ENCODE measurements at places on chromosomes 7 and 10. TPM values are rescaled to one million over a fixed set of nuclear protein-coding genes. Genes with fewer than 3 reads are reported as not detected.

GRCh38 chr10:90583416-90583815 is 274.4 kb downstream of the HTR7 start:
- H3K4me1 ChIP-seq: no peaks in the 10 kb centered on the region
- no peak overlapping the region for H3K27ac ChIP-seq
- H3K4me3 ChIP-seq: no peak overlapping the region
- H3K36me3 ChIP-seq: no peaks in the 10 kb centered on the region
- no peak for DNase-seq

GRCh38 chr10:132018446-132018845 is 36.7 kb upstream of the BNIP3 start:
- H3K27ac ChIP-seq: no peak overlapping the region
- H3K36me3 ChIP-seq: no peaks in the 10 kb centered on the region
- DNase-seq: no peak
- H3K4me3 ChIP-seq: no peak overlapping the region
- peaks cover 9% of the 10 kb centered on the region for H3K27me3 ChIP-seq

DNA sequence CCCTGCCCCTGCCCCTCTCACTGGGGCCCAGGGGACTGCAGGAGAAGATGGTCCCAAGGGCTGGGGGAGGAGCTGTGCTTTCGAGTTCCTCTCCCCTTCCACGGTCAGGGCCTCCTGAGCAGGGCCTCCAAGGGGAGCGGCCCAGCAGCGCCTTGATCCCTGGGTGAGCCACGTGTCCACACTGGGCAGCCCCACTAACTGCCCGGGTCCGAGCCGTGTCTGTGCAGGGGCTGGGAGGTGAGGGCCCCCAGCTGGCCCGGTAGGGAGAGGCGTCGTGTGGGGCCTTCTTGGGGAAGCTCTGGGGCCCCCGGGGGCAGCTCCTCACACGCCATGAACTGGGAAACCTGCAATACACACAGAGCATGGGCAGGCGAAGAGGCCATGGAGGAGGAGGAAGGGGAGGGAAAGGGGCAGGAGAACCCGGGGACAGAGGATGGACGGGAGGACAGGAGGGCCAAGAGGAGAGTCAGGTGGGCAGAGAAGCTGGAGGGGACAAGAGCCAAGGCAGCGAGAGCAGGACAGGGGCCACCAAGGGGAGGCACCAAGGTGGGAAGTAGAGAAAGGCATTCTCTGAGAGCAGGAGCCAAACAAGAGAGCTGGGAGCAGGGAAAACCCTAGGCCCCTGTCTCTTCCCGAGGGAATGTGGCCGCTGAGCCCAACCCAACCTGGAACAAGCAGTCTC is 32.8 kb downstream of the KCNH2 start:
- H3K36me3 ChIP-seq: no peaks in the 10 kb centered on the region
- no peak overlapping the region for H3K4me3 ChIP-seq
- DNase-seq: no peak
- no peak overlapping the region for H3K27ac ChIP-seq
- H3K4me1 ChIP-seq: no peaks in the 10 kb centered on the region

- H3K4me1 ChIP-seq: no peaks in the 10 kb centered on the region
- H3K27me3 ChIP-seq: peaks cover 4% of the 10 kb centered on the region
- no peak overlapping the region for H3K4me3 ChIP-seq
- H3K27ac ChIP-seq: no peak overlapping the region
Measured at GRCh38 chr7:45576249-45576929, 2.2 kb downstream of the ADCY1 start.

DNA sequence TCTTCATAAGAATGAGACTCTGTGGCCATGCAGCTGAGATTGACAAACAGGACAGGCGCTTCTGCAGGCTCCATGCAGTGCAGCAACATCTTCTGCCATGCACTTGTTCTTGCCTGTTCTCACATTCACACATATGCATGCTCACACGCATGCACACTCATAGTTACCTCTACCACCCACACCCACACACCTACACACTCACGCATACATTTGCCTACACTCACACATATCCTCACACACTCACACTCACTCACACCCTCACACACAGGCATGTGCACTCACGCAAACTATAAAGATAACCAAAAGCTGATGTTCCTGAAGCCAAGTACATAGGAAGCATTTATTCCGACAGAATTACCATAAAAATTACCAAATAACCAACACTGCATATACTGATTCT is 15.7 kb downstream of the GLI3 start:
- H3K4me1 ChIP-seq: no peaks in the 10 kb centered on the region
- no peak overlapping the region for H3K27ac ChIP-seq
- H3K4me3 ChIP-seq: no peak overlapping the region

DNA sequence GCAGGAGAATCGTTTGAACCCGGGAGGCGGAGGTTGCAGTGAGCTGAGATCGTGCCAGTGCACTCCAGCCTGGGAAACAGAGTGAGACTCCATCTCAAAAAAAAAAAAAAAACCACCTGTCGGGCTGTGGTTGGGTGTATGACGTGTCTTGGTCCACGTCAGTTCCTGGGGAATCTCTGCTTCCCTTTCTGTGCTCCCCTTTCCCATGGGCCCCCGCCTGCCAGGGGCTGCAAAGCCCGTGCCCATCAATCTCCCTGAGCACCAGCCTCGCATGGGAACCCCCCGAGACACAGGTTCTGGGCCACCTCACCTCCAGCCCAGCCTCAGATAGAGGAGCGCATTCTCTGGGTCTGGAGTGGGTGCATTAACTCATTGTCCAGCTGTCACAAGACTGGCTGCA is 2.3 kb upstream of the SH2B2 start:
- H3K27me3 ChIP-seq: peaks cover 30% of the 10 kb centered on the region
- no peaks in the 10 kb centered on the region for H3K36me3 ChIP-seq
- H3K4me3 ChIP-seq: no peak overlapping the region
- H3K4me1 ChIP-seq: peaks cover 5% of the 10 kb centered on the region
- H3K27ac ChIP-seq: no peak overlapping the region
- DNase-seq: no peak

Gene RELN
- total RNA-seq: 0.20 TPM

Gene SPDYE5
- 0.23 TPM for total RNA-seq

Gene CUZD1
- 4.9 TPM for total RNA-seq

All from T-cell (primary cell).